ENCODE measurements at places on chromosomes 7 and 10. TPM values are rescaled to one million over a fixed set of nuclear protein-coding genes. Genes with fewer than 3 reads are reported as not detected.

- DNase-seq: no peak
Measured at GRCh38 chr7:40468891-40469864, 334.4 kb downstream of the SUGCT start.

Gene TSPAN15
- 67.9 TPM for total RNA-seq

Gene ITGB1
- total RNA-seq: 642 TPM

GRCh38 chr7:129295015-129295423, 70.2 kb downstream of the AHCYL2 start:
- no peak for DNase-seq

GRCh38 chr7:73810998-73811360, 19.8 kb upstream of the CLDN4 start:
- no peak for DNase-seq

- no peak for DNase-seq
Measured at GRCh38 chr10:6044060-6044459, 18.1 kb downstream of the IL2RA start.

GRCh38 chr7:156777364-156778069, 115.5 kb downstream of the LMBR1 start:
- no peak for DNase-seq

Gene FRMPD2
- total RNA-seq: 2.0 TPM

Gene NAT16
- total RNA-seq: not detected

- peak; percentile 52 for DNase-seq
Measured at GRCh38 chr10:113474752-113475151, 78.1 kb upstream of the HABP2 start.

DNA sequence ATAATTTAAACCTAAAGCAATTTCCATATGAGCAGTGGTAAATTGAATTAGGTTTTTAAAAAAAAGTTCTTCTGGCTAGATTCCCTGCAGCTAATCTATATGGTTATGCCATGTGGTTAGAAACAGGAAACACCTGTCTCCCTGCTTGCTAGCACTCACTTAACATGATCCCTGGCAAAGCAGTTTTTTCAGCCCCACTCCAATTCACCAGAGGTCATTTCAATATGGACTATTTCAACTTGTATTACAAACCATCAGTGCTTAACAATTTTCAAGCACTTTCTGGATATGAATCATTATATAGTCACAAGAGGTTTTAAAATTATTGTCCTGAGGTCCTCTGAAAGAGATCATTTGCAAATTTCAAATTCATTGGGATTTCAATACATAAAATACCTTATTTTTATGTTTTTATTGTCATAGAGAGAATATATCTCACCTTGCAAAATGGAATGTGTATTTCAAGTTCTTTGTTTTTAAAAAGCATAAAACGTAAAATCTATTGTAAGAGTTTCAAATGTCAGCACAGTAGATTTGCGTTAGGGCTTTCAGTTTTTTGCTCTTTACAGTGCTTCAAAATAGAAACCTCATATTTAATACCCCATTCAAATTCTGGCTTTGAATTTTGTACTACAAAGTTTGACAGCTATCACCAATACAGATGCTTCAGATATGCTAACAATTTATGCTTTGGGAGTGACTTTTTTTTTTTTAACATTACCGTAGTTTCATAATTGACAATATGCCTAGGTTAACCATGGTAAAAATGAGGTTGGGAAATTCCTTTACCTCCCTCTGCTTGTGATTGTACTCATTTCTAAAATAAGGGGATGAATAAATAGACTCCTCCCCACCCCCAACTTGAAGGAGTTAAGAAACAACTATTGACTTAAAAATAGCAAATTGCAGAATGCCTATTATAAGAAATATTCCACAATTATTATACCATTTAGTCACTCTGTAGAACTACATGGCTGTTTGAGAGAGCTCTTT, 117.5 kb upstream of the HGF start:
- DNase-seq: no peak

- DNase-seq: no peak
Measured at GRCh38 chr7:115449689-115450088, 527.8 kb downstream of the MDFIC start.

GRCh38 chr7:74554178-74554577, 100.5 kb downstream of the GTF2IRD1 start:
- no peak for DNase-seq

DNA sequence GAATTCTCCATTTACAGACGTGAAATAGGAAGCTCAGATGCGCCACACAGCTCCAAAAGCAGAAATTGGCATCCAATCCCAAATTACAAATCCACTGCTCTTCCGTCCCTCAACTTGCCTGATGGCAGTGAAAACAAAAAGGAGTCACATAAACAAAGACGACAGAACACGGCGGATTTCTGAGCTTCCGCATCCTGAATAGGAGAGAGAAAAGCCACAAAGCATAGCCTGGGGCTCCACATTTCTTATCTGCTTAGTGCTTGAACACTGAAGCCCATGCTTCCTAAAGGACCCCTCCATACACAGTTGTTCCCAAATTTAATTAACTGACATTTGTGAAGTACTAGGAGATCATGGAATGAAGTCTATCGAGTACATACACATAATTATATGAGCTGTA, 32.6 kb downstream of the BEND7 start:
- DNase-seq: no peak

GRCh38 chr10:5813091-5813340, 218 bp downstream of the GDI2 start:
- no peak for DNase-seq

- DNase-seq: peak; percentile 89
Measured at GRCh38 chr10:93458821-93459257, 23.3 kb downstream of the MYOF start.

- no peak for DNase-seq
Measured at GRCh38 chr7:135645296-135645904, 16.9 kb upstream of the STMP1 start.

GRCh38 chr10:8531116-8531515, 476.6 kb downstream of the GATA3 start:
- DNase-seq: no peak

GRCh38 chr7:78002021-78002420, 203.4 kb downstream of the PHTF2 start:
- DNase-seq: no peak

- no peak for DNase-seq
Measured at GRCh38 chr10:480498-480927, 209.0 kb downstream of the DIP2C start.

GRCh38 chr10:119533473-119533872, 9.0 kb downstream of the RGS10 start:
- no peak for DNase-seq

Gene NRCAM
- 10.6 TPM for total RNA-seq

Gene PAPSS2
- total RNA-seq: 183 TPM

Gene CFTR
- total RNA-seq: 15.4 TPM

DNA sequence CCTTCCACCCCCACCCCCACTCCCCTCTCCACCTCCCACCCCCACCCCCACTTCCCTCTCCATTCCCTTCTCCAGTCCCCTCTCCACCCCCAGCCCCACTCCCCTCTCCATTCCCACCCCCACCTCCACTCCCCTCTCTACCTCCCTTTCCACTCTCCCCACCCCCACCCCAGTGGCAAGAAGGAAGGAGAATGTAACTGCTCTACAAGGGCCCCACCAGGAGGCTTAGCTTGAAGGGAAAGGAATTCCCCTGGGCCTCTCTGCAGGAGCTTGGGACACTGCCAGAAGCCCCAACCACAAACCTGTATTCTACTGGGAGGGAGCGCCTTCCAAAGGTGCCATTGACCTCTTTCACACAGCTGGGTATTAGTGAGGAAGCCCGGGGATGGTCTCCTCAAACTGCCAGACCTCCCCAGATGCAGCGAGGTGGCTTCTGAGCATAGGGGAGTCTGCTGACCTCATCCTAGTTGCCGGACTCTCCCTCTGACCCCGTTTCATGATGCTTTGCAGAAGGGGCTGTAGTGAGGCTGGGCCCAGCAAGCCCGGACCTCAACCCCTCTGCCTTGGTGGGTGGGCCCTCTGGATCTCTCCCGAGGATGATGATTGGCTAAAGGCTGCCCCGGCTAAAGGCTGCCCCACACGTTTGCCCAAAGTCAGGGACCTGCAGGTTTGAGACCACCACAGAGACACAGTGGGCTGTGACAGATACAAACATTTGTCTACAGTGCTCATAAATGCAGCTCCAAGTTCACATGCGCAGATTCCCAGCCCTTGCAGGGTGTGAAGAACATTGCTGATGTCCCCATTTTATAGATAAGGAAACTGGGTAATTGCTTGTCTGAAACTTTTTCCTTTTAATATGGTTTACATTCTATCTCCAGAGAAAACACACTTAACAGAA, 2.9 kb downstream of the DEPP1 start:
- no peak for DNase-seq

- no peak for DNase-seq
Measured at GRCh38 chr7:4436361-4436895, 245.7 kb upstream of the FOXK1 start.

GRCh38 chr7:47782792-47783191, 165.5 kb downstream of the PKD1L1 start:
- no peak for DNase-seq

GRCh38 chr10:9268176-9268575, 1213.7 kb downstream of the GATA3 start:
- no peak for DNase-seq

- no peak for DNase-seq
Measured at GRCh38 chr7:134046594-134047128, 80.5 kb upstream of the LRGUK start.

DNA sequence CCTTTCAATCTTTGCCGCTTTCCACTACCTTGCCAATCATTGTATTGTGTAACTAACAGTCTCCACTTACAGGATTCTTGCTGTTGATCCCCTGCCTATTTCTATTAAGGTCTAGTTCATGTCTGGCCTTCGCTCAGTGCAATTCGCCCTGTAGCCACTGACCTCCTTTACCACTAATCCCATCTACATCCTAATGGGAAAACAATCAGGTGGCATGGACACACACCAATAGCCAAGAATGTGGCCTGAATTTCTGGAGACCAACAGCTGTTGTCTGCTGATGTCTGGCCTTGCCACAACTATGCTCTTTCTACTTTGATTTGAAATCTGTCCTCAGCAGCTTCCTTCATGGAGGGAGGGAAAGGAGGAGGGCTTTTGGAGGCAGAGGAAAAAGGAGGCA, 546.2 kb downstream of the SORCS3 start:
- no peak for DNase-seq

- peak; percentile 56 for DNase-seq
Measured at GRCh38 chr10:132836832-132837540, 51.0 kb upstream of the NKX6-2 start.

DNA sequence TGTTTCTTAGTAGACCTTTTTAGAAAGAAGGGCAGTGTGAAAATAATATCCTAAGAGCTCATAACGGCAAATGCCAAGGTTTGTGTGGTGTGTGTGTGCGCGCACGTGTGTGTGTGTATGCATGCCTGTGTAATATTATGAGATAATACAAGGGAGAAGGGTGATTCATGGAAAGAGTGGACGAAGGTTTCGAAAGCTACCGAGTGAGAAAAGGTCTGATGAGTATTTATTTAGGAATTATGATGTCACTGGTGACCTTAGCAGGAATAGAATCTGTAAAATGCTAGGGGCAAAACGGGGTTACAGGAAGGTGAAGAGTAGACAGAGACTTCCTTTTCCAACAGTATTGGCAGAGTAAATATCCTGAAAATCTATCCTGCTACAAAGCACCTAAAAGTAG, 107.3 kb downstream of the AHR start:
- no peak for DNase-seq

DNA sequence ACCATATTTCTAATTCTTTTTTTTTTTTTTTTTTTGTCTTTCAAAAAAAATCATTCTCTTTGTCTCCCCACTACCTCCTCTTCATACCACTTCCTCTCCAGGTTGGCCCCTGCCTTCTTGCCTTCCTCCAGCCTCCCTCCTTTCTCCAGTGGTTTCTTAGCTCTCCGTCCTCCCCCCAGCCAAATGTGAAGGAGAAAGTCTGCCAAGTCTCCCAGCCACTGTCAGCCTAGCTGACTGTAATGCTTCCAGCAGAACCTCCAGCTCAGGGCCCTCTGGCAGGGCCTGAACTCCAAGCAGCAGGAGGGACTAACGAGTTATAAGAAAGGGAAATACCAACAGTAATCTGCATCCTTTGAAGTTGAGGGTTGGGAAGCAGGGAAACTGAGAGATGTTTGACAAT, 35.5 kb upstream of the BICC1 start:
- DNase-seq: peak; percentile 11
